ENCODE measurements at places on chromosomes 4 and X.

GRCh38 chr4:14994242-14994641 is 8.0 kb upstream of the CPEB2 start:
- no peak for DNase-seq

GRCh38 chrX:38095971-38096529 is 89.7 kb downstream of the SYTL5 start:
- no peak for DNase-seq

GRCh38 chr4:74311696-74312313 is 3.5 kb downstream of the EPGN start:
- DNase-seq: no peak

DNA sequence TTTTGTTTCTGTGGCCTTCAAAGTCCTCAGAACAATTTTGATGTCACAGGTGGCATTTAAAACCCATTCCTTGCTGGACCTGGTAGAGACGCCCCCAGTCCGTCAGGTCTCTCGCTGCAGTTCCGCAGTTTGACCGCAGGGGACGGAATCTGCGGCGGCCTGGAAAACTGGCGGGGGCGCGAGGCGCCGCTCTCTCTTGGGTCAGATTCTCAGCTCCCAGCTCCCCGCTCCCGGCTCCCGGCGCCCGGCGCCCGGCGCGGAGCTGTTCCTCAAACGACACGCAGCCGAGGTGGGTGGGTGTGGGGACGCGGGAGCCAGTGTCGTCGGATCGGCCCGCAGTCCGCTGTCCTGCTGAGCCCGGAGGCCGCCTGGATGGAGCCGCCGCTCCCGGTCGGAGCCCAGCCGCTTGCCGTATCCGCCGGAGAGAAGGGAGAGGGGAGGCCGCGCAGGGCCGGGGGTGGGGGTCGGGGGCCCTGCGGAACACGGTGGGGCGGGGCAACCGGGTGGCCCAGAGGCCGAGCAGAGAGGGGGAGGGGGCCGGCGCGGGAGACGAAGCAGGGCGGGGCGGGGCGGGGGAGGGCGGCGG is at the start of gene OCRL:
Gene OCRL (plus strand): TSS at position 192 of the 586 bp plus-strand sequence. CDS start 181 bp downstream, at position 373.
- DNase-seq: peak; percentile 75

DNA sequence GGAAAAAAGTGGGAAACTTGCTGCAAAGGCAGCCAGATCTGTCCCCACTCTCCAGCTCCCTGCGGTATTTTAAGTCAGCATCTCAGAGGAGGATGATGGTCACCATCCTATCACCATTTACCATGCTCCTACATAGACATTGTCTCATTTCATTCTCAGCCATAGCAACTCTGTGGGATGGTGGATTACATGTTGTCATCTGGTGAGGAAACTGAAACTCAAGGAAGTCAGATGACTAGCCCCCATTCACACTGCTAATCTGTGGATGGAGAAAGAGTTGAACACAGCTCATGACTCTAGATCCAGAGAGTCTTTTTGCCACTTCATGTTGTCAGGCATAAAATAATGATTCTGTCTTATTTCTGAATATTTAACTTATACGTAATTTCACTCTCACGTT is 323.5 kb downstream of the PTTG2 start:
- no peak for DNase-seq

DNA sequence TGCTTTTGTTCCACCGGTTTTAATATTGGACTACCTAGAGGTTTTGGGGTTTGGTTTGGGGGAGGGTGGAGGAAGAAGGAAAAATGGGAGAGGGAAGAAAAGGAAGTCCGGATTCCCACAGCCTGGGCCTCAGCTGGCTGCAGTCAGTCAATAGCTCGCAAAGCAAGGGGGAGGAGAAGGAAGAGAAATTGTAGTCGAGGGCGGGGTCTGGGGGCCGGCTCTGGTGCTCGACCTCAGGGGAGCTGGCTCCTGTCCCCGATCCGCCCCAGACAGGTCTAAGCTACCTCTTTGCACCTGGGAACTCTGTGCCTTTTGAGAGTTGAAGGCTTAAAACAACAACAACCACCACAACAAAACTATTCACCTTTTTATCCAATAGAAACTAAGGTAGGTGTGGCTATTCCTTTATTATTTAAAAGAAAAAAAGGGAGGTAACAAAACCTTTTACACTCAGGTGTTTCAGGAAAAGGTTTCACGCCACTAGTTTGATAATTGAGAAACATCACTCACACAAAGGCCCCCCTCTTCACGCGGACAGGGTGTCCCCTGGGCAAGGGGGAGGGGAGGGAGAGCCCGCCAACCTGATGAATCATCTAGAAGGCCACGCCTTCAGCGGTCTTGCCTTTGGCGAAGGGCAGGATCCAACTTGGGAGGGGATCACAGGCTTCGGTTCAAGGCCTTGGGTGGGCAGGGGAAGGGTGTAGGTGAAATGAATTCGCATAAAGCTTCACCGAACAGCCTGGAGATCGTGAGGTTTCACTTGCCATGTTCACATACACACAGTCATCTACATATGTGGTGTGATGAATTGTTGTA is 1.6 kb upstream of the LNX1 start:
- DNase-seq: no peak

DNA sequence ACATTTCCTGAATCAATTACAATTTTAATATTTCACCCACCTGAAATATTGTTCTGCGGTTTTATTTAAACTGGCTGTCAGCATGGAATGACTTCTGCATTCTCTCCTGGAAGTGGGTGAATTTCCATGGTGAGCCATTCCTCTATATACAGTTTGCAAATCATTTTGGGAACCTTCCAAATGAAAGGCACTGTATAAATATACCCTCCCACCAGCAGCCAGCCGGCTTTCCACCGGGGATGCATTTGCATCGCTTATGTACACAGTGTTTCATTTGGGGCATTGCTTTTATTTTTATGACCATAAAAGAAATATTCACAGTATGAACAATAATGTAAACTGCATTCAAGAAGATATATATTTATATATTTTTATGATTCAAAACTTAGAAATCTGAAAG is 4.7 kb upstream of the IL1RAPL1 start:
- no peak for DNase-seq

- peak; percentile 70 for DNase-seq
Measured at GRCh38 chrX:101799387-101799786, 132.4 kb downstream of the ZMAT1 start.
